ENCODE measurements at places on chromosomes 5 and 9.

- DNase-seq, result no peak
Measured at GRCh38 chr5:6491196-6491918, 42.7 kb downstream of the UBE2QL1 start.

DNA sequence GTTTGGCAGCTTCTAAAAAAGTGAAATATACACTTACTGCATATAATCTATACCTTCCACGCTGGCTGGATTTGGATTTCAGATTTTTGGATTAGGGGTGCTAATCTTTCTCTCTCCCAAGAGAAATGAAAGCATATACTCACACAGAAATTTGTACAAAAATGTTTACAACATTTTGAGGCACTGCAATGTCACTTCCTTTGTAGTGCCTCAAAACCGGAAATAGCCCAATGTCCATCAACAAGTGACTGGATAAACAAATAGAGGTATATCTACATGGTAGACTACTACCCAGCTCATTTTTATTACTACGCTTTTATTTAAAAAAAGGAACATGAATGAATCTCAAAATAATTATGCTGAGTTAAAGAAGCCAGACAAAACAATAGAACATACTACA, 74.0 kb upstream of the MIER3 start:
- no peak for DNase-seq

DNA sequence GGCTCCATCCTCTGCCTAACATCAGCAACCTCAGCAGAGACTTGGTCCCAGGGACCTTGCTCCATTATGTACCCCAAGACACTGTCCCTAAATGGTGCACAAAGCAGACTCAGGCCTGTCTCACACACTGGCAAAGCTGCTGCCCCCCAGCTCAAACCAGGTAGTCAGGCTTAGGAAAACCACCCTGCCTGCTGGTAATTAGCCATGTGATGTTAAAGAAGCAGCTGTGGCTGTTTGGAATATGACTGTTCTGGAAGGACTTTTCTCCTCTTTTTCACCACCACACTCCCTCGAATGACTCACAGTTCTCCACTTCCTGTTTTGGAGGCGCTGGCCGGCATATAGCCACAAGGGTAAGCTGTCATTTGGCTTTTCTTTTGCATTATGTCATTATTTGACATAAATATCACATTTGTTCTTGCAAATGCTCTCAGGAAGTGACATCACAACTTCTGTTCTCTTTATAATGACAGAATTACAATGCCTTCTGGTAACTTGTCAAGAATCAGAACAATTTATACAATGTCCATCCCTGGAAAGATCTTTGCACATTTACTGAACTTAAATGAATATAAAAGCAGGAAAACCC, 113.9 kb downstream of the SUSD1 start:
- peak; percentile 70 for DNase-seq

DNA sequence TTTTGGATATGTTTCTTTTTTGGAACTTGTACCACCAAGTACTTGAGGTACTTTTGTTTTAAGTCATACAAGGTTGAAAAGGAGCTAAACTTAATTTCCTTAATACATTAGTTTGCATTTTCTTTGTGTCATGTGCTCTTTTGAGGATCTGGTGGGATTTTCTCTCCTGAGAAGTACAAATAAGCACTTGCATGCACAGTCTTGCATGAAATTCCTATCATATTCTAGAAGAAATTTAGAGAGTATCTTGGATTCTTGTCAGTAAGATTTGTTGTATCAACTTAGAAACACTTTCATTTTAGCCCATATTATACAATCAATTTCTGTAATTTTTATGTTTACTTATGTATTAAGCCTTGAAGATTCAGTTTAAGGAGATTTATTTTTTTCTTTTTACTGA, 64.9 kb downstream of the CCNH start:
- no peak for DNase-seq

- no peak for DNase-seq
Measured at GRCh38 chr9:86687788-86688187, 259.5 kb downstream of the GAS1 start.

DNA sequence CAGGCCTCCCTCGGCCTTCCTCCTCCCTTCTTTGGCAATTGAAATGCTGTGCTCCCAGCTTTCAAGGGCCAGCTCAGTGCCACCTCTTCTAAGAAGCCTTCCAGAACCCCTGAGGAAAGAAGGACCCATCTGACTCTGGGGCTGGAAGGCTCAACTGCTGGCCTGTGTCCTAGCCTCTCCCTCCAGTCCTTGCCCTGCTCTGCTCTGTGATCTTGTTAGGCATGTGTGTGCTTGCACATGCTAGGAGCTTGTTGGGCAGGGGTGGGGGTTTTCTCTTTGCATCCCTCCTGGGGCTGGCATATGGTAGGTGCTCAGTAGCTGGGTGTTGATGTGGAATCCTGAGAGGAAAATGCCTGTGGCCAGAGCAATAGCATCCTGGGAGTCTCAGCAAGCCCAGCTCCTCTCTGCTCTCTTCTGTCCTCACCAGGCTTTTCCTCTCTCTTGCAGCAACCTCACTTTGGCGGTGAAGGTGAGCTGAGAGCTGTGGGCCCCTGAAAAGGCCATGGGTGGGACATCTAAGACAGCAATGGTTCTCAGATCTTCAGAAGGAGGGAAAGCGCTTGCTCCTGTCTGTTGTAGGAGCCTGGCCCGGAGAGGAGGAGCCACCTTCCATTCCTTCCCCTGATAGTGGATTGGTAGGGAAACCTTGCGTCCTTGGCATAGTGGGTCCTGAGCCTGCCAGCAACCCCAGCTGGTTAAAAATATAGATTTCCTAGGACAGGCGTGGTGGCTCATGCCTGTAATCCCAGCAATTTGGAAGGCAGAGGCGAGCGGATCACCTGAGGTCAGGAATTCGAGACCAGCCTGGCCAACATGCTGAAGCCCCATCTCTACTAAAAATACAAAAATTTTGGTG, 9.9 kb downstream of the DOLK start:
- no peak for DNase-seq

GRCh38 chr9:91864380-91864779, 85.6 kb downstream of the ROR2 start:
- DNase-seq, result no peak

GRCh38 chr5:58197875-58198274, 262.0 kb downstream of the PLK2 start:
- no peak for DNase-seq

GRCh38 chr5:124996764-124997077, 250.3 kb upstream of the ZNF608 start:
- DNase-seq, result no peak

DNA sequence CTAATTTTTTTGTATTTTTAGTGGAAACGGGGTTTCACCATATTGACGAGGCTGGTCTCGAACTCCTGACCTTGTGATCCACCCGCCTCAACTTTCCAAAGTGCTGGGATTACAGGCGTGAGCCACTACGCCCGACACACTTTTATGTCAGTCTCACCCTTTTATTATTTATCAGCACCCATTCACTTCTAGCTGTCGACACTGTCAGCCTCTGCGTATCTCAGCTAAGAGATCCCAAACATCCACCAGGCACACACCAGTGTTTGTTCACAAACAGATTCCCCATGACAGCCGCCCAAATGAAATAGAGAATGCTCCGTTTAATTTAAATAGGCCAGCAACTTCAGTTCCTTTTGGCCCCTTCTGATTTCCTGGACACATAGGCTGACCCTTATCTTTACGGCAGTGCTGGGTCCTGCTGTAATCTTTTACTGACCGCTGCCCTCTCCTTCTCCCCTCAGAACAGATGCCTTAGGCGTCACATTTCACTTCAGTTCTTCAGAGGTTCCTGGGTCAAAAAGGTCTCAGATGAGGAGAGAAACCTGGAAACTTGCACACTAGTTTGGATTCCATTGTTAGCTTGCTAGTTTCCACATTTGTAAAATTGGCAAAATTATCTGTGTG, 43.1 kb upstream of the CKMT2 start:
- DNase-seq, result no peak

- no peak for DNase-seq
Measured at GRCh38 chr5:143613329-143613728, 198.6 kb upstream of the HMHB1 start.

DNA sequence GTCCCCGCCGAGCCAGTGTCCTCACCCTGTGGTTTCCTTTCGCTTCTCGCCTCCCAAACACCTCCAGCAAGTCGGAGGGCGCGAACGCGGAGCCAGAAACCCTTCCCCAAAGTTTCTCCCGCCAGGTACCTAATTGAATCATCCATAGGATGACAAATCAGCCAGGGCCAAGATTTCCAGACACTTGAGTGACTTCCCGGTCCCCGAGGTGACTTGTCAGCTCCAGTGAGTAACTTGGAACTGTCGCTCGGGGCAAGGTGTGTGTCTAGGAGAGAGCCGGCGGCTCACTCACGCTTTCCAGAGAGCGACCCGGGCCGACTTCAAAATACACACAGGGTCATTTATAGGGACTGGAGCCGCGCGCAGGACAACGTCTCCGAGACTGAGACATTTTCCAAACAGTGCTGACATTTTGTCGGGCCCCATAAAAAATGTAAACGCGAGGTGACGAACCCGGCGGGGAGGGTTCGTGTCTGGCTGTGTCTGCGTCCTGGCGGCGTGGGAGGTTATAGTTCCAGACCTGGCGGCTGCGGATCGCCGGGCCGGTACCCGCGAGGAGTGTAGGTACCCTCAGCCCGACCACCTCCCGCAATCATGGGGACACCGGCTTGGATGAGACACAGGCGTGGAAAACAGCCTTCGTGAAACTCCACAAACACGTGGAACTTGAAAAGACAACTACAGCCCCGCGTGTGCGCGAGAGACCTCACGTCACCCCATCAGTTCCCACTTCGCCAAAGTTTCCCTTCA, 1.4 kb downstream of the GLIS3 start:
- DNase-seq, result no peak

GRCh38 chr9:92538541-92538940, 2.8 kb upstream of the ECM2 start:
- no peak for DNase-seq

- no peak for DNase-seq
Measured at GRCh38 chr5:154059039-154059430, 20.3 kb downstream of the MFAP3 start.

DNA sequence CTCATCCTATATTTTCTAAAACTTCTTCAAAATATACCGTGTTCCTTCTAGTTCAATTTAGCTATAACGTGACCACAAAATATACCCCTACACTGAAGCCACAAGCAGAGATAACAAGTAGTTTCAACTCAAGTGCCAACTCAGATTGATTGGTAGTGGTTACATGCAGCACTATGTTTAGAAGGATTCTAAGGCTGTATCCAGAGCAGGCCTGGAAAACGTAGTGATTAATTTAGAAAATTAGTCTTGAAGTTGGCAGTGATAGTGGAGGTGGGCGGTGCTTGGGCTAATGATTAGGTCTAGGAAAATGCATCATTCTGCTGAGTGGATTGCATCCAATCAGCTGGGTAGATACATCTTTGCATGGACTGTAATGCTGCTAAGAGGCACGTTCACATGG, 61.5 kb downstream of the MAMDC2 start:
- no peak for DNase-seq

DNA sequence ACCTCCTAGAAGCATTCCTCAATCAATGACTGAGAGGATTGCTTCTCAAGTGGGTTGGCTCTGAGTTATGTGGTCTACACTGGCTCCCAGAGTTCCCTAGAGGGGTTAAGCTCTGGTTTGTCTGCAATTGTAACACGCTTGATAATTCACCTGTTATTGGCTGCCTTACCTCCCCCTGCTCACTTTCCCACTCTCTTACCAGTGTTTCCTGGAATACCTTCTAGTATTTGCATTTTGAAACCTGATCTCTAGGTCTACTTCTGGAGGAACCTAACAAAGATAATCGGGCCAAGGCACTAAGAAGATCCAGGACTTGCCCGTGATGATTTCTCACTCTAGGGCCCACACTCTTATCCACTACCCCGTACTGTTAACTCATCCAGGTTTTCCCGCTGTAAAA, 110.1 kb upstream of the MAP3K1 start:
- DNase-seq, result no peak

DNA sequence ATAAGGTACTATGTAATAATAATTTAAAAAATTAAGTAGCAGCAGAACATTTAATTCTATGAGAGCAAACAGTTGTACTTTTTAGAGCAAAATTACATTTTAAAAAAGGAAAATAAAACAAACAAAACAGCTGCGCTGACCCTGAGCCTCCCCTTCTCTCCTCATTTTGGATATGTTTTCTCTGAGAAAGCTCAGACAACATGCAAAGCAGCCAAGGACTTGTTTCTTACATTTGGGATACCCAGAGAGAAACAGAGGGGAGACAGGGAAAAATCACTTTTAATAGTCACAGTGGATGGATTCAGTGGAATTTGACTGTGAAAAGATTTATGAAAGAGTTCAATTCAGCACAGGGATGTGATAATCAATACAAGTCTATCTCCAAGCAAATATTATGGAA, 299.2 kb downstream of the EBF1 start:
- DNase-seq, result no peak

GRCh38 chr5:57777174-57777581, 294.6 kb upstream of the ACTBL2 start:
- DNase-seq, result no peak

GRCh38 chr5:170348137-170348633, 41.0 kb downstream of the KCNMB1 start:
- no peak for DNase-seq

- no peak for DNase-seq
Measured at GRCh38 chr9:18746631-18747030, 272.7 kb downstream of the ADAMTSL1 start.

DNA sequence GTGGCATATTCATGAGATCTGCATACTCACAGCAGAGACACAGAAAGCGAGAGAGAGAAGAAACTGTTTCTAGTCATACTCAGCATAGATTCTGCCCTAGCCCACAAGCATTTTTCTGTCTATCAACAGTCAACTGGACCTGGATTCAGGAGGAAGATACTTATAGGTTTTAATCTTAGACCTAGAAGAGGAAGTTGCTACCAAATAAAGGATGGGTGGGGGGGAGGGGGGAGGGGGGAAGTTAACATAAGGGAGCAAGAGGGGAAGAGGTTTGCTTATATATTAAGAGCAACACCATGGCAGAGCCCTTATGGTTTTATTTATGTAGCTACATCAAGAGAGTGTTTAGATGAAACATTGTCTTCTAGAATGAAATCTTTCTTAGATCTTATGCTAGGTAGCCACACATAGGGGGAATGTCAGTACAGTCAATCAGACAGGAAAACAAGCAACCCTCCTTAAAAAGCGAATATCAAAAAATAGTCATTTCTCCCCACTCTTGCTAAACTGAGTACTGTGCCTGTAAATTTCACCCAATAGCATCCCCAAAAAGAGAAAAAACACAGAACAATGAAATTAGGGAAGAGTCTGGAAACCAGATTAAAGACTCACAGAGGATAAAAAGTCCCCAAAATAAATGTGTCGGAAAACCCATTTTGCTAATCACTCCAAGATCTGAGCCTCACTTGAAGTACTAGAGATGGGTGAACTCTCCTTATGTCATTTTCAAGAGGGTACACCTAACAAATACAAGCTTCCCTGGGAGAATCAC, 192.7 kb upstream of the NR4A3 start:
- DNase-seq, result no peak

- DNase-seq, result no peak
Measured at GRCh38 chr5:76225336-76225735, 142.2 kb downstream of the SV2C start.

- no peak for DNase-seq
Measured at GRCh38 chr9:133752739-133753446, 14.7 kb upstream of the SARDH start.

GRCh38 chr9:125626187-125626586, 80.8 kb downstream of the MAPKAP1 start:
- DNase-seq, result no peak
